Hair follicle dermal papilla cell (primary cell): ENCODE measurements at places on chromosomes 12 and 14. TPM values are rescaled to one million over a fixed set of nuclear protein-coding genes. Genes with fewer than 3 reads are reported as not detected.

C12orf43 gene
- 12.6 and 13.8 TPM in 2 replicates for total RNA-seq

SPRING1 gene
- total RNA-seq, result 30.5 and 33.8 TPM in 2 replicates

SYNDIG1L gene
- not detected in 2 replicates for total RNA-seq

ARF6 gene
- 73.3 and 74.8 TPM in 2 replicates for total RNA-seq

ACVR1B gene
- 10.7 and 13.1 TPM in 2 replicates for total RNA-seq

ERGIC2 gene
- total RNA-seq, result 40.8 and 54.8 TPM in 2 replicates

SLC10A1 gene
- not detected in 2 replicates for total RNA-seq
